ENCODE measurements at places on chromosomes 6 and 20.

DNA sequence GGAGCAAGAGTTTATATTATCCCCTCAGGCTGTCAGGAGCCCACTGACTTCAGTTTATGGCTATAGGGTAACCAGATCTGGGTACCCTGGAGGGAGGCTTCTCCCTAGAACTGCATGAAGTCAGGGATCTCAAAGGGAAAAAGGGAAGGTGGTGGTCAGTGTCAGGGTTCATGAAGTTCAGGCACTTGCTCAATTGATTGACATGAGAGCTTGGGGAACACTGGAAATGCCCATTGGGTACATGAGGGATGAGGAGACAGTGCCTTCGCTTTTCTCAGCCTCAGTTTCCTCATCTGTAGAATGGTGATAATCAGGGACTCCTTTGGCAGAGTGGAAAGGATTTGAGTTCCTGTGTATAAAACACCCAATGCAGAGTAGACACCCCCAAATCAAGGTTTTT is 22.6 kb downstream of the SIRPA start:
- no peak for DNase-seq

DNA sequence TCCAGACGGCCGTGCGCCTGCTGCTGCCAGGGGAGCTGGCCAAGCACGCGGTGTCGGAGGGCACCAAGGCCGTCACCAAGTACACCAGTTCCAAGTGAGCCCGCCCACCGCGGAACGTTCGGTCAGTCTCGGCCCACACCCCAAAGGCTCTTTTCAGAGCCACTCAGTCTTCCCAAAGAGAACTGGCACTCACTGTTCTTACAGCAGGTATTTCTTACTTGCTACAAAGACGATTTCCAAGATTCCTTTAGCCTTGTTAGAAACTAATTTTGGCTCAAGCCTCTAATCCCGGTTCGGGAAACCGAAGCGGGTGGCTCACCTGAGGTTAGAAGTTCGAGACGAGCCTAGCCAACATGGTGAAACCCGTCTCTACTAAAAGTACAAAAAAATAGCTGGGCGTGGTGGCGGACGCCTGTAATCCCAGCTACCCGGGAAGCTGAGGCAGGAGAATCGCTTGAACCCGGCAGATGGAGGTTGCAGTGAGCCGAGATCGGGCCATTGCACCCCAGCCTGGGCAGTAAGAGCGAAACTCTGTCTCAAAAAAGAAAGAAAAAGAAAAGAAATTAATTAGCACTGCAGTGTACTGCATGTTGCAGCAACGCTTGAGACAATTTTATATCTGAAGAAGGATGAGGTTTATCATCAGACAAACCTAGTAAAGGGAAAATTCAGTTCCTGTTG is 73.1 kb downstream of the OR2B2 start:
- DNase-seq = no peak

DNA sequence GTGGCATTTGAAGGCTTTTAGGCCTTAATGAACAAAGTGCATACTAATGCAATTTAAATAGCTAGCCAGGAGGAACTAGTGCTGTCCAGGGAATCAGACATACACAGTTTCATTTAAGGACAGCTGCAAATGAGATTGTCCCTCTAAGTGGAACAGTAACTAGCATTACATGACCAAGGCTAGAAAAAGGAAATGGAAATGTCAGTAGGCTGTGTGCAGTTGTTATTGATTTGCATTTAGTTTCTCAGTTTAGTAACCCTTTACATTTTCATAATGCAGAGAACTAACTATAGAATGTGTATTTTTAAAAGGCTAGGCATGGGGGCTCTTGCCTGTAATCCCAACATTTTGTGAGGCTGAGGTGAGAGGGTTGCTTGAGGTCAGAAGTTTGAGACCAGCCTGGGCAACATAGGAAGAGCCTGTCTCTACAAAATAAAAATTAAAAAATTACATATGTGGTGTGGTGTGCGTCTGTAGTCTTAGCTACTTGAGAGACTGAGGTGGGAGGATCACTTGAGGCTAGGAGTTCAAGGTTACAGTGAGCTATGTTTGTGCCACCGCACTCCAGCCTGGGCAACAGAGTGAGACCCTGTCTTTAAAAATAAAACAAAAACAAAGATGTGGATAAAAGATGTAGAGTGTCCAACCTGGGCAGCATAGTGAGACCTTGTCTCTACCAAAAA is 468.0 kb downstream of the UTRN start:
- DNase-seq = no peak

DNA sequence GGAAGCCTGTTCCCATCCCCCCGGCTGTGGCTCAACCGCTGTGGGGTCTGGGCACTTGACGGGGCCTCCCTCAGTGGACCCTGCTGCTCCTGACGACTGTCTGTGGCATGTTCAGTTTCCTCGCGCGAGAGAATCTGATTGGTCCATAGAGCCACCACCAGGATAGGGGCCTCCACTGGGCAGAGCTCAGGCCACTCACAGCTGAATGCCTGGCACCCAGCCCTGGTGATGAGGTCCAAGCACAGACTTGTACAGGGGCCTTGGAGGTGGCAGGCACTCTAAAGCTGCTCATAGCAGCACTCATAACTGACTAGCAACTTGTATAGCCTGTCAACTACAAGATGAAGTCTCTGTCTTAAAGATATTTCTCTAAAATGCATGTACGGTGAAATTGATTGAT is 368.1 kb downstream of the NRN1 start:
- no peak for DNase-seq

DNA sequence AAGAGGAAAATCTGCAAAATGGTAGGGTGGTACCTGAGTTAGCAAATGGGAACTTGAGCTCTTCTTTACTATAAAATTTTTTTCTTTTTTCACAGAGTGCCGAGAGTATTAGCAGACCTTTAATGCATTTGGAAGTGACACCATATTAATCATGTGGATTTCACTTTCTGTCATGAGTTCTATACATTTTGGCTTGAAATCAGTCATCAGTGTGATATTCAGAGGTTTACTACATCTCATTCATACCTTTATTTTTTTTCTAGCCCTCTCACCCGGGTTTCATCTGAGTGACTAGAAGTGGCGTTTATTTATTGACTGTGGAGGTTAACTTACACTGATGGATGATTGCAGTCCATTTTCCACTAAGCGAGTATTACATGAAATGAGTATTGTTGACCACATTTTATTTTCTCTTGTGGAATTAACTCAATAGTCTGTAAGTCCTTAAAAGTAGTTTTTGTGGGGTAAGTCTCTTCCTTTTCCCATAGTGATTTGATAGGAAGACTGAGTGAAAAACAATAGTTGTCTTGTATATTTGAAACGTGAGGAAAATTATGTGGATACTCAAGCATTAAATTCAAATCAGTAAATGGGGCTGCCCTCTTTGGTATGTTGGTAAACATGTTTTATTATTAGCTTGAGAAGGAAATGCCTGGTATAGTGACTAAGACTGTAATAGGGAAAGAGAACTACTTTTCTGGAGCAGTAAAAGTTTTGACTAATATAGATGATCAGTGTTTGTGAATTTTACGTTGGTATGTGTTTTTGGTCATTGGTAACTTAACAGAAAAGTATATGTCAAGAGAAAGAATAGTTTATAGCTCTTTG is 55.5 kb downstream of the JARID2 start:
- no peak for DNase-seq

DNA sequence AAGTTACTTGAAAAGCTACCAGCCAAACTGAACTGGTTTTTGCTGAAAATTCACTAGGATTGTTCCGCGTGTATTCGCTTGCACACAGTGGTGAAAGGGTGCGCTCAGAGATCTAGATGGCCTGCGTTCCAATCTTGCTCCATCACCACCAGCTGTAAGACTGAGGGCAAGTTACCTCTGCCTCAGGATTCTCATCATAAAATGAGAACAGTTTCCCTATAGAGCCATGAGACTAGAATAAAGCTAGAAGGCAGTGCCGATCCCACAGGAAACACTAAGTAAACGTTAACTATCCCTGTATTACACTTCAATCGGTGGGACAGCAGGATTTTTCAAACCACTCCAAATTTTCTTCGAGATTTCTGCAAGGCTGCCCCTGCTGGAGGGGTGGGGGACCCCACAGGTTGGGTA is 838 bp downstream of the AHCY start:
- DNase-seq = no peak

- DNase-seq = no peak
Observed at GRCh38 chr6:111411978-111412566, 70.9 kb downstream of the REV3L start.

- DNase-seq = no peak
Observed at GRCh38 chr6:5936631-5937030, 70.1 kb downstream of the NRN1 start.

DNA sequence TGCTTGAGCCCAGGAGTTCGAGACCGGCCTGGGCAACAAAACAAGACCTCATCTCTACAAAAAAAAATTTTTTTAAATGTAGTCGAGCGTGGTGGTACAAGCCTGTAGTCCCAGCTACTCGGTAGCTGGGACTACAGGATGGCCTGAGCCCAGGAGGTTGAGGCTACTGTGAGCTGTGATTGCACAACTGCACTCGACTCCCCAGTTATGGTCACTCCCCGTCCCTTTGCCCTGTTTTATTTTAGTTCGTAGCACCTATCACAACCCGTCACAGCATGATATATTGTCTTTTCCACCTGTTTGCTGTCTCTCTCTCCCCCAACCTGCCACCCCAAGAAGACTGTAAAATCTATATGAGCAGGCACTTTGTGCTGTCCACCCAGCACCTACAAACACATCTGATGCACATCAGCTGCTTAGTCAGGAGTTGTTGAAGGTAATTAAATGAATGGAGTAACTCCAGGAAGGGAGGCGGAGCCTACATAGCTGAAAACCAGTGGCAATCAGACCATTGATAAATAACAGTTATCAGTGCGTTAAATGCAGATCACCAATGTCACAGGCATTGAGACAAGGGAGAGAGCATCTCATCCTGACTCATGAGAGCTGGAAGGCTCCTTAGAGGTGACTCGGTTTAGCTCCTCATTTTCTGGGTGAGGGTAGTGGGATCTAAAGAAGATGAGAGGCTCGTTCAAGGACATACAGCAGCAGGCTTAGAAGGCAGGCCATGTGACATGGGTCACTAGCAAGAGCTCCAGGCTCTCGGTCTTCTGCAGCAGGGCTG is 14.4 kb upstream of the XRN2 start:
- DNase-seq = no peak

DNA sequence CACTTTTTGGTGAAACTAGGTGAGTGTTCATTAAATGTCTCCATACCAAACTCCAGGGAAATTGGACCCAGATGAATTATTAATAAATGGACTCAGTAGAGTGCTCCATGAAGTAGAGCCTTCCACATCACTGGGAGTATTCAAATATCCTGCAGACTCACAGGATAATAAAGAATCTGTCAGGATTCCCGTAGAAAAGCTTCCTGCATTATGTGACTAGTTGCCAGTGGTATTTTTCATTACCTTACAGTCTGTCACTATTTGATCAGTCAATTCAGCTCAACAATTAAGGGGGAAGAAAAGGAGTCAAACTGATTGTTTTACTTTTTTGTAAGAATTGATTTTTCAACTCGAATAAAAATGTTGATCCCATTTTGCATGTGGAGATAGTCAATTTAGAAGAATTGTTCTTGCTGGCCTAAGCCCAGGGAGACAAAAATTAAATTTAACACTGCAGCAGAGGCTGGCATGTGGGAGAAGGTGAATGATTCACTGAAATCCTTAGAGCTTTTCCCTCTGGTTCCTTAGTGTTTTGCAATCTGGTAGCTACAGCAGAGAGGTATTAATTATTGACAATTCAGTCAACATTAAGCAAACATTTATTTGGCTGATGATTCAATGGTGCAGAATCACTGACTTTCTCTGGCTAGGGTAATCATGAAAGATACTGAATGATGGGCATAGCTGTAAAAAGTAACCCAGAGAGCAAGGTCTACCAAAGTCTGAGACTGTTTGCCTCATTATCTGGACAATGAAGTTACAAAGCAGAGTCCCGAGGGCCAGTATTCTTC is 442.4 kb downstream of the CD83 start:
- no peak for DNase-seq

DNA sequence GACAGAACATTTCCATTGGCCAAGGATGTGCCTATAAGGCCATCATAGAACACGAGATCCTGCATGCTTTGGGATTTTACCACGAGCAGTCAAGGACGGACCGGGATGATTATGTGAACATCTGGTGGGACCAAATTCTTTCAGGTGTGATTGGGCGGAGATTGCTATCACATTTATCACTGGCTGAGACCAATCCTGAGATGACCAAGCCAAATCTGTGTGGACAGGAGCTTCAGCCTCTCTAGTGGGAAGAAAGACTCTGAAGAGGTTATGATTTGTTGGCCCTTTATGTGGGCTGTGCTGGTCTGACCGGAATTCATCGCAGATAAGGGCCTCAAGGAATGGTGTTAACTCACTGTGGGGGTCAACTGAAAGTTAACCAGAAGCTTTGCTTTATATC is 26.4 kb downstream of the MEP1A start:
- no peak for DNase-seq

- DNase-seq = no peak
Observed at GRCh38 chr6:132140189-132140588, 189.0 kb upstream of the CCN2 start.

GRCh38 chr20:58976061-58976730 is 4.9 kb upstream of the NELFCD start:
- DNase-seq = no peak

GRCh38 chr6:155473741-155474140 is 18.1 kb upstream of the NOX3 start:
- DNase-seq = no peak

DNA sequence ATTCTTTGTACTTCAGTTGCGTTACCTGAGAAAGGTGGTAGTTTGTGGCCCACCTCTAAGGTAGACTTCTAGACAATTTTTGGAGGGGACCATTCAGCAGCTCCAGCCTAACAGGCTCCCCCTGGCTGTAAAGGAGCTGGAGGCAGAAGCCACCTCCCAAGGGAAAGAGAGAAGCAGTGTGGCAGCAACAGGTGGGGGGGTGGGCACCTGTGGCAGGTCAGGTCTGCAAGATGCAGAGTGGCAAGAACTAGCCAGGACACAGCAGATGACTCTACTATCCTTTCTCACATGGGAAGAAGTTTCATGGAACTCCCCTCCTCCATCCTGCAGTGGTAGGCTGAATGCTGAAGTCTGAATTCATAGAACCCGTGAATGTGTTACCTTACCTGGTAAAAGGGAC is 148.3 kb upstream of the DTNBP1 start:
- DNase-seq = no peak

GRCh38 chr6:53496797-53497375 is 48.0 kb downstream of the GCLC start:
- DNase-seq = no peak

- no peak for DNase-seq
Observed at GRCh38 chr6:34068462-34069044, 77.3 kb downstream of the GRM4 start.

DNA sequence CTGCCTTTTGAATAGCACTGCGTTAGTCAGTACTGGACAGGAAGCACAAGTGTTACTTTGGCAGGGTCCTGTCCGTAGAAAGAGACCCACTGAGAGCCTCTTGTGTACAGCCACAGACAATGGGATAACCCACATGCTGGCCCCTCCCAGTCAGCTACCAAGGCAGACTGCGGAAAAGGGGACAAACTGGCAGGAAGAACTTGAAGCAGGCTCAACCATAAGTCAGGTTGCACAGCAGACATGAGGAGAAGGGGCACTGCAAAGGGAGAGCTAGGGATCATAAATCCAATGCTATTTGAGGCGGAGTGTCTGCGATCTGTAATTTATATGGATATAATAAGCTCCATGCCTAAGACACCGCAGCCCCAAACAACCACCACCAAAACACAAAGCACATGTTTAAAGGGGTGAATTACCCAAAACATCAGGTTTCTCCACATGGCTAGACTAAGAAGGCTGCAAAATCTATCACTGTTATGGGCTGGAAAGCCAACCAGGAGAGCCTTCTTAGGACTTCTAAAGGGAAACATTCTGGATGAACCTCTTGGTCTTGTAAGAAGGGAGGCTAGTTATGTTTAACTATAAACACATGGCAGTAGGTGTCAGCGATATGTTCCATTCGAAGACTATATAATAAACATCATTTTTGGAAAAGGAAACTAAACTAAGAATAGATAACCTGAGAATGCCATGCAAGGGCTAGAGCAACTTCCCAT is 141.7 kb downstream of the BACH2 start:
- no peak for DNase-seq

All from stimulated activated CD4-positive, alpha-beta T cell treated with anti-CD3 and anti-CD28 coated beads, Interleukin-4, amount 100 ng/mL, for 4 hours (primary cell).